ENCODE measurements at places on chromosomes 11 and 22.

- DNase-seq, result no peak
These were observed 13.8 kb upstream of the IFITM3 start for GRCh38 chr11:334264-334994.

DNA sequence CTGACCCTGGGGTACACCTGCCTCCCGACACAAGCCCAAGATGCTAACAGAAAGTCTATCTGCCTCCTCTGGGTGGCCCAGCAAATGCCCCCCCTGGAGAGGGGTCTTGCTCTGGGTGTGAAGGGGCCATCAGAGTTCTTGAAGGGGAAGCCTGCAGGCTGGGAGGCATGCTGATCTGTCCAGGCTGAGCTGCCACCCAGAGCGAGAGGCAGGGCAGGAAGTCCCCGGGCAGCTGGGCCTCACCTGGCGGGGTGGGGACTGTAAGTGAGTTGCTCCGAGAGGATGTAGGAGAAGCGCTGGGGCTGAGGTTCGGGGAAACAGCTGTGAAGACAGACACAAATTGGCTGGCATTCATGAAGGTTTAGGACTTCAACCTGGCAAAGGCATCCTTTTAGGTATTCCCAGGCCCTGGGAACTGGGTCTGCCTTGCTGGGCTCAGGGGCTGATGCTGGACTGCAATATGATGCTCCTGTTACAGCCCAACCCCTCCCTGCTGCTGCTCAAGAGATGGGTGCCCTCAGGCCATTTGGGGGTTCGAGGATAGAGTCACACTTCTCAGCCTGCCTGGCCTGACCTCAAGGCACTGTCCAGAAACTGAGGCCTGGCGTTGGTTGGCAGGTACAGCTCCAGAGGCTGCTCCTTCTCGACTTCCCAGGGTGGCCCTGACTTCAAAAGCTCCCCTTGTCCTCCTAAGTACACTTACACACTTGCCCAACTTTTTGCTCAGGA, 60.2 kb upstream of the LYVE1 start:
- no peak for DNase-seq

- DNase-seq, result no peak
These were observed 28.4 kb downstream of the KCNJ4 start for GRCh38 chr22:38426628-38427027.

DNA sequence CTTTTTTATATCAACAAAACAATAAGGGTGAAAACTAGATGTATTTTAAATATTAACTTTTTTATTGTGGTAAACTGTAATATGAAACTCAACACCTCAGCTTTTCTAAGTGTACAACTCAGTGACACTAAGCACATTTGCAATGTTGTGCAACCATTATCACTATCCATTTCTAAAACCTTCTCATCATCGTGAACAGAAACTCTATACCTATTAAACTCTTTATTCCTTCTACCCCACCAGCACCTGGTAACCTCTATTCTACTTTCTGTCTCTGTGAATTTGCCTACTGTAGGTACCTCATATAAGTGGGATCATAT, 9.4 kb downstream of the HORMAD2 start:
- no peak for DNase-seq

GRCh38 chr22:32335471-32335870, 22.2 kb upstream of the RFPL3 start:
- no peak for DNase-seq

- DNase-seq, result no peak
These were observed 22.2 kb downstream of the AQP11 start for GRCh38 chr11:77611921-77612320.

Data from SW 1271 (cell line).